ENCODE measurements at places on chromosomes 5 and 9.

- no peak for DNase-seq
Observed at GRCh38 chr5:77398896-77399295, 93.2 kb downstream of the WDR41 start.

- DNase-seq = no peak
Observed at GRCh38 chr9:134345737-134346136, 19.5 kb downstream of the RXRA start.

DNA sequence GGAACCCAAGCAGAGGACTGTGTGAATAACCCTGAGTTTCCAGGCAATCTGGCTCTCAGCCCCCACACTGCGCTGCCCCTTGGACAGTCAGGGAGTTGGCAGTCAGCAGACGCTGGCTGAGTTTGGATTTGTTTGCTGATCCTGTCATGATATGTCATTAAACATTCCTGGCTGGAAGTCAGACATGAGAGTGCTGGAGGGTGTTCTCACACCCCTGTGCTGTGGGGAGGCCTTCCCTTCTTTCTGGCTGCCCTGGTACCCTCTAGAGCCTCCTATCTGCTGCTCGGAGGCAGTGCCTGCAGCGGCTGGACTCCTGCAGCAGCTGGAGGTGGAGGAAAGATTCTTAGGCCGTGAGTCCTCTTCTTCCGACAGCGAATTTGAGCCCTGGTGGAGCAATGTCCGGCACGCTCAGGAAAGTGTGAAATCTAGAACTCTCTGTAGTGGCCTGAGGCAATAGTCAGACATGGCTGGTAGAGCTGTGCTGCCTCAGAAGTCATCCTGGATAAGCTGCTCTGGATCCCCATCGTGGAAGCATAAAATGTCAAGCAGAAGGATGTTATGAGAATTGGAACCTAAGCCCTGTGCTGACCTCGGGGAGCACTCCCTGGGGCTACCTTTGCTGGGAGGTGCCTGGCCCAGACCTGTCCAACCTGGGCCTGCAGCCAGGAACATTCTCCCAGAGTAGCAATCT, 72.0 kb downstream of the PDE8B start:
- DNase-seq = no peak

GRCh38 chr5:124000538-124000937, 488.6 kb downstream of the CSNK1G3 start:
- DNase-seq = no peak

- DNase-seq = no peak
Observed at GRCh38 chr5:39192450-39193160, 26.8 kb downstream of the FYB1 start.

DNA sequence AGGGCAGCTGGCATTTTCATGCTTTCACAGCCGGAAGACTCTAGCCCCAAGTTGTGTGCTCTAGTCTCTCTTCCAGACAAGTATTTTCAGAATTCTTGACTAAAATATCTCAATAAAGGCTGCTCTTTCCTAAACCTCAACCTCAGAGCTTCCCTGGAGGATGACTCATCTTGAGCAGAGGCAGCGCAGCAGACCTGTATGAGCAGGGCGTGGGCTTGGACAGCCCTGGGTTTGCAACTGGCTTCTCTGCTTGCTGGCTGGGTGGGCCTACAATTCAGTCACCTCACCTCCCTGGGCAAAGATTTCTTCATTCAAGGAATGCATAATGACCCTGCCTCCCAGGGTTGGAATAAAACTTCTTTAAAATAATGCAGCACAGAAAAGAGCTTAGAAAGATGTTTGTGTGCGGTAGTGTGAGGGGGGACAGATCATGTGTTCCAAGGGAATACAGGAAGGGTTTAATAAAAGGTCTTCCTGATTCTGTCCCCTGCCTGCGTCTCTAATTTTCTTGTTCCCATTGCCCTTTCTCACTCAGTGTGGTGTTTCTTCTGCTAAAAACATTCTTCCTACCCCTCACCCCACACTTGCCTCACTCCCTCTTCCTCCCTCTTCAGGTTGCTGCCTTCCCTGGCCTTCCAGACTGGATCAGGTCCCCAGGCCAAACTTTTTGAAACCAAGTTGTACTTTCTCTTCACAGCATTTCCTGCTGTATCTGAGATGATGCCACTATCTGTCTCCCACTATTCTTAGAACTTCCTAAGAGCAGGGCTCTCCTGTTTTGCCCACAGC, 39.4 kb upstream of the MAP1B start:
- no peak for DNase-seq

DNA sequence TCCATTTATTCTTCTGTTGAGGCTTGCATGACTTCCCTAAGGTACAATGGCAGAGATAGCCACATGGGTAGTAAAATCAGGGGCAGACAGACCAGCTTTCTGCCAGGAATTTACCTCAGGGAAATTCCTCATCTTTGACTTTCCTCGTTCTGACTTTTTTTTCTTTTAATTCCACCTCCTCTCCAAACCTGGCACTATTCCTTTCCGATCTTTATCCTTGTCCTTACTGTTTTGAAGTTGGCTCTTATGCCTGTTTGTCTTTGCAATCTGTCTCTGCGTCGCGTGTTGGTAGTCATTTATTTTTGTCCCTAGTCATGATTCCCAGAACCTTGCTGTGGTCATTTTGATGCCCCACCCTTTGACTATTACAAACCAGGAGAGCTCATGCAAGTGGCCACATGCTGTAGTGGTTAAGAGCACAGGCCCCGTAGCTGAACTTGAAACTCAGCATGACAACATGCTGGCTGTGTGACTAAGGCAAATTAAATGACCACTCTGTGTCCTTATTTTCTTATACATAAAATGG, 19.0 kb downstream of the TMC1 start:
- no peak for DNase-seq

DNA sequence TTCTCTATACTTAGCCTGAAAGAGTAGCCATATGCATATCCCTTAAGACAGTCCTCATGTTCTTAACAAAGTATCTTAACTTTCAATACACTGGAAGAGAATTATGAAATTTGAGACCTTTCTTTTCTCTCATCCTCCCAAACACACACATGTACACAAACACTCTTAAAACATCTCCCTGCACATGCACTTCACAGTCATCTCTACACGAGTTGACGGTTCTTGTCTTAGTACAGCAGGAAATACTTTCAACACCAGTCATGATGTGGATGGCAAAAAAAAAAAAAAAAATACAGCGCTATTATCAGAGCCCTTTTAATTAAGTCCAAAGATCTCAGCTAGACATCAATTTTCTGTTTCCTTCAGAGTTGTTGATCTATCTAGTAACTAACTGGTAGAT, 43.6 kb upstream of the PCSK1 start:
- no peak for DNase-seq

DNA sequence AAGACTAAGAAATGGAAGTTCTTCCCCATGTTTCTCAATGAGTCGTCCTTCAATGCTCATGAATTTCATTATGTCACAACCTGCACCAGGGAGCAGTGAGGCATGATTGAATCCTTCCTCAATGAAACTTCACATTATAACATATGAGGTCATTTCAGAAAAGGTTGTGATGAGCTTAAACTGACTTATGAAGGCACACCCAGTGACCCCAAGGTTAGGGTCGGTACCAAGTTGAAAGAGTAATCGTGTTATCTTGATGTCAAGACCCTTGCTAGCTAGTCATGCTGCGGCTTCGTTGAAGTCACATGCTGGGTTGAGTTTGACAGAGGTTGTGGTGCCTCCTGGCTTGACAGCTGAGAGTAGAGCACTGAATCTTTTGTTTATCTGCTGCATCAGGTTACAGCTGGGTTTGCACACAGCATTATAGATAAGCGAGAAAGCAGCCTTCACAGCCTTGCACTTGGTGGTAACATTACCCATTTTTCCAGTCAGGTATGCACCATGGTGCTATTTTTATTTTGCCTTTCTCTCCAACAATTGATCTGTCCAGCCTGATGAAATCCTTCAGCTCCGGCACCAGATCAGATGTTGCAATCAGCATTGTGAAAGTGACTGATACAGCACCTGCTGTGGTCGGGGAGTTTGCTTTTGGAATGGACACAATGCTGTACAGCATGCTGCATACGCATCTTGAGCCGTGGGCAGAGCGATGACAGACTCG, 133.2 kb downstream of the ERCC6L2 start:
- no peak for DNase-seq

- DNase-seq = no peak
Observed at GRCh38 chr5:16507716-16508115, 42.1 kb upstream of the ZNF622 start.

- DNase-seq = no peak
Observed at GRCh38 chr5:44675296-44675695, 133.5 kb upstream of the MRPS30 start.

DNA sequence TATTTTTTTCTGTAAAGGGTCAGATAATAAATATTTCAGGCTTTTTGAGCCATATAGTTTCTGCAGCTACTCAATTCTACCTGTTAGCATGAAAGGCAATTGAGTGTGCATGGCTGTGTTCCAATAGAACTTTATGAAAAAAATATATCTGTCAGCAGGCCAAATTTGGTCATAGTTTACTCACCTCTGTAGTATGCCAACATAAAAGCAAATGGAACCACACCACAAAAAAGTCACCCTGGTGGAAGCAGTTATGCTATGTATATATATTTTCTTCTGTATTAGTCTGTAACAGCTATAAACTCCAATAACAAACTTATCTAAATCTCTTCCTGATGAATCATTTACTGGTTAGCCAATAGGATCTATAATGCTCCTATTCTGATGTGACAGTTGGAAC, 3.4 kb downstream of the SLC38A9 start:
- DNase-seq = no peak

DNA sequence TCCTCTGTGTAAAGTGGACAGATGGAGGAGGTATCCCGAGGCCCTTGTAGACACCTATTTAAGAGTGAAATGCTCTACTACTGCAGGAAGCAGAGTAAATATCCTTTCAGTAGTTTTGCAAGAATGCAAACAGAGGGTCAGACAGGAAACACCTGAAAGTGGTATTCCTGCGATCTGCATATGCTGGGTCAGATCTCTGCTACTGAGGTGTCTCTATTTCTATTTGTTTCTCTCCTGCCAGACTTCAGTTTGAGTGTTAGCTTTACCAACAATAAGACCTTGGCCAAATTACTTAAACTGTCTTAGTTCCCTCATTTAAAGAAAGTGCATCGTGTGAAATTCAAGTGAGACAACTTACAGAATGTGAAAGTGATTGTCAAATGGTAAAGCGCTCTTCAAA, 47.6 kb downstream of the JAKMIP2 start:
- no peak for DNase-seq

DNA sequence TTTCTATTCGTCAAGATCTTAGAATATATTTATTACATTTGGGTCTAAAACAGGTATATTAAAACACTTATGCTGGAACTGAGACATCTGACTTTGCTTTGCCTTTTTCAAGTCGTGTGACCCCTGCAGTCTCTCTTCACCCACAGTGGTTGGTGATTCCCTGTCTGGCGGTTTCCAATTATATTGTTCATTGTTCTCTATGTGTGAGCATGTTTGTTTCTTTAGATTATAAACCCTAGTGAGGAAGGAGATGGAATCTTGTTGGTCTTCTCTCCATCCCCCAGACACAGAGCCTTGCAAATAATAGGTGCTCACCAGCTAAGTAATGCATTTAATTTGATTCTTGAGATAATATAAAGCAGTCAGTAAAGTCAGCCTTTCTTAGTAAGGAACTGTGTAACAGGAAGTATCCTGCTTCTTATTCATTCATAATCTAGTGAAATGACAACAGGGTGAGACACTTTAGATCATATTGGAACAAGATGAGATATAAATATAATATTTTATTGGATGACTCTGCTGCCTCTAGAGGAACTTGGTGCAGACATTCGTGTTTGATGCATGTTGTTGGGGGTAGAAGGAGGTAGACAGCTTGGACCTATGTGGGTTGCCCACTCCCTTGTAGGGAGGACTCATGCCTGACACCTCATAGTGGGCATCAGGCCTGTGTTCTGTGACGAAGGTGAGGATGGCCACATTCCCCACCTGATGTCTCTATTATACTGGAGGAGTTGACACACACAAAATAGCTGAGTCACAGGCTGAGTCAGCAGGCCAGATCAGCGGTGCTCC, 88.1 kb downstream of the FGF1 start:
- no peak for DNase-seq

GRCh38 chr5:105033637-105034400, 1471.2 kb upstream of the NUDT12 start:
- DNase-seq = no peak

GRCh38 chr5:178387856-178388190, 155.2 kb upstream of the PHYKPL start:
- no peak for DNase-seq

DNA sequence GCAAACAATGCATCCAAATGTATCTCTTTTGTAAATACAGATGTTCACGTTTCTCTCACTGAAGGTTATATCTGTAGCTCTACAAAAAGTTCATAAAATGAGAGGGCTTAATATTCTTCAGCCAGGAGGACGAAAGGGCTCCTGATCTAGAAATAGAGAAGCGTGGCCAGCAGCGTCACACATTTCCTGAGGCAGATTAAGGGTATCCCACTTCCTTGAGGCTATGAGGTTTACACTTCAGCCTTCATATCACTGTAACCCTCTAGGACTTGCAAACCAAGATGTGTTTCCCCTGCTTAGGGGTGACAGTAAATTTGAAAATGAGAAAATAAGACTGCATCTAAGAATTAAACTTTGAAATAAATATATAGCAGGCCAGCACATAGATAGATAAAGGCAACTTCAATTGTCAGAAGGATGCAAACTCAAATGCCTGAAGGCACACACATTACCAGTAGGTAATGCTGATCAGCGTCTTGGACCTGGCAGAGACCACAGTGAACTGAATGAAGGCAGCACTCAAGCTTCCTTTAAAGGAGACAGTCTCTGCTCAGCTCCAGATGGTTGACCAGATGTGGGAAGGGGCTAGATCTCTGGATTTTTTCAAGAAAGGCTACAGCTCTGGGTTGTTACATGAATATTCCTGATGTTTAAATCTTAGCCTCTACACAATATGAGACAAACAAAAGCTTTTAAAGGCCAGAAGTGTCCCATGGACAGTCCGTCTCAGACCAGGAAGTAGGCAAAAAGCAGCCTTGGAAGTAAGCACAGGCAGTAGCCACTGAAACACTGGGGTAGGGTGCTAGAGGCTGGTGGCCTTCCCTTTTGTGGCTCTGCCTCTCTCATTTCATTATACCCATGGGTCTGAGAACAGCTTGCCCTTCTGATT, 197.7 kb downstream of the MCTP1 start:
- DNase-seq = no peak

- no peak for DNase-seq
Observed at GRCh38 chr5:124901081-124901480, 154.6 kb upstream of the ZNF608 start.

GRCh38 chr5:32859211-32859641, 148.1 kb downstream of the NPR3 start:
- DNase-seq = no peak

- DNase-seq = no peak
Observed at GRCh38 chr5:166329149-166329800, 1962.2 kb upstream of the WWC1 start.

DNA sequence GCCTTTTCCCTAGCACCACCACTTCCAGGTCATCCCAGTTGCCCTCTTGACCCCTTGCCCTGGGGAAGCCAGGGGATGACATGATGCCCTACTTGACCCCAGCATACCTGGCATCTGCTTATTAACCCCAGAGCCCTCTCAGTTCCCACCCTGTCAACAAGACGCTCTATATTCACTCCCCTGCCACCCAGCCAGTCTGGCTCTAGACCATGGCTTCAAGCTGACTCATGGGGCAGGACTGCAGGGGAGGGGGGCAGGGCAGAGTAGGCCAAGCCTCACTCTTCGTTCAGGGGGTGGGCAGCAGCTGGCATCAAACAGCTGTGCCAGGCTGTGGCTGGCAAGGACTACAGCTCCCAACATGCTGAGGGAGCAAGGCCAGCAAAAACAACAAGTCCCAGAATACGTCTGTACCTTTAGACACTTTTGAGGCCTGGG, 5.3 kb downstream of the ATOSB start:
- DNase-seq = no peak

All from NCI-H1105 (cell line).